ENCODE measurements at places on chromosomes 6 and 20.

DNA sequence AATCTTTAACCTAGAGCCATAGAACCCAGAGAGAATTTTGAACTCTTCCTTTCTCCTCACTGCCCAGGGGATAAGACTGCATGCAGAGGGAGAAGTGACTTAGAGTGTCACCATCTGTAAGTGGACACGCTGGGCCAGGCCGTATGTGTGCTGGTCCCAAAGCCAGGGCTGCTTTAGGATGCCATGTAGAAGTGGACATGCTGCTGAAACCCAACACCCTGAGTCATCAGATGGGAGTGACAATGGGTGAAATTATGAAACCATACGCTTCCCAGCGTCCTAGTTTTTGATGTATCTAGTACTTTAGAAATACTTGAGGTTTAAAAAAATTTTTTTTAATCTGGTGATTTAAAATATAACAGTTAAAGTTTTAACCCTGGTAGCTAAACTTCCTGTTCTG lies 191.1 kb downstream of the FNDC1 start:
- no peak for DNase-seq

DNA sequence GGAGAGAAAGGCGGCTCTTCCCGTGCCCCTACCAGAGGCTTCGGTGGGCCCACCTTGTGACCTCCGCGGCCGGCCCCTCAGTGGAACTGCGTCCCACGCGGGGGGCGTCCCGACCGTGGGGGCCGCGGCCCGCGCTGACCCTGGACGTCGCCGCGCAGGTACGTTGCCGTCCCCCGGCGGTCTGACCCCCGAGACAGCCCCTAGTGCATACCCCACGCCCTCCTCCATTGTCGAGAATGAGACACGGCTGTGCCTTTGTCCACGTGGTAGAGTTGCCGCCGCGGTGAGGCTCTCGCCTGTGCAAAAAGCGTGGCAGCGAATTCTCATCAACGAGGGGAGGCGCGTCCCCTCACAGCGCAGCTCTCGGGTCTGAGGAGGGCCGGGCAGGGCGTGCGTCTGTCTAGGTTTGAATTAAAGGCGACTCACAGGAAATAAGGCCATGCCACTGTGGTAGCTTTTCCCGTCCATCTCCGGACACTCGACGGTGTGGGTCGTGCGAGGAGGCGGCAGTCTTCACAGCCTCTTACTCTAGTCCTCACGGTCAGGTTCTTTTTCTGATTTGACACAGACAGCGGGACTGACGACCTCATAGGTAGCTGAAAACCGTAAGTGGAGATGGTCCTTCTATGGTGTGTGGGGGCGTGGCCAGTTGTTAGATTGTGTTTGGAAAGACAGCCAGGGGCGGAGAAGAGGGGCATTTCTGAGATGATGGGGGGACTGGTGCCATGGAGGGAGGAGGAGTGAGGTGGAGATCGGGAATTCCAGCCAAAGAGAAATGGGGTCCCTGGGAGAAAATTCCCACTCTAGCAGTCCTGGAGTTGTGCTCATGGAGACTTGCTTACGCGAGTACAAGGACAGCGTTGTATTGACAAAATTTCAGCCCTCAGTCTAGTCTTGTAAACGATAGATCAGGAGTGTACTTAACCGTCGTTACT lies 580 bp downstream of the NXT1 start:
- DNase-seq: peak; percentile 54

DNA sequence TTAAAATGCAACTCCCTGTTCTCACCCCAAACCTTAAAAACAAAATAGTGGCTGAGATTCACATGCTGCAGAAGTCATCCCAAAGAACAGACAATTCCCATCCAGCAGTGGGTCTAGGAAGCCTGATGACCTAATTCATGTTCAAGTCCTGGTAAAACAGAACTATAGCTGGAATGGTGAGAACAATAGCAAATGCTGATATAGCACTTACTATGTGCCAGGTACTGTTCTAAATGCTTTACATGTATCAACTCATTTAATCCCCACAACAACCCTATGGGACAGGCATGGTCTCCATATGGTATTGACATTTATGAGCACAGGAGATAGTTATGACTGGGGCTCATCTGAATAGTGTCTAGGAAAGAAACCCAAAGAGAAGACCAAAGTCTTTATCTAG lies 5.6 kb downstream of the DDO start:
- no peak for DNase-seq

DNA sequence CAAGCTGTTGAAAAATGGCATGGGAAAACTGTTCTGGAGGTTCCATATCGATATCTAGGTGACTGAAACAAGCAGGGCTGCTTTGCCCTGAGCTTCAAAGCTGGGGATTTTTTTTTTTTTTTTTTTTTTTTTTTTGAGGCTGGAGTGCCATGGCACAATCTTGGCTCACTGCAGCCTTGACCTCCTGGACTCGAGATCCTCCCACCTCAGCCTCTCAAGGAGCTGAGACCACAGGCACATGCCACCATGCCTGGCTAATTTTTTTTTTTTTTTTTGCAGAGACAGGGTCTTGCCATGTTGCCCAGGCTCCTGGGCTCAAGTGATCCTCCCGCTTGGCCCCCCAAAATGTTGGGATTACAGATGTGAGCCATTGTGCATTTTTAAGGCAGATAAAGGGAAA lies 11.0 kb downstream of the ERGIC3 start:
- DNase-seq: no peak

DNA sequence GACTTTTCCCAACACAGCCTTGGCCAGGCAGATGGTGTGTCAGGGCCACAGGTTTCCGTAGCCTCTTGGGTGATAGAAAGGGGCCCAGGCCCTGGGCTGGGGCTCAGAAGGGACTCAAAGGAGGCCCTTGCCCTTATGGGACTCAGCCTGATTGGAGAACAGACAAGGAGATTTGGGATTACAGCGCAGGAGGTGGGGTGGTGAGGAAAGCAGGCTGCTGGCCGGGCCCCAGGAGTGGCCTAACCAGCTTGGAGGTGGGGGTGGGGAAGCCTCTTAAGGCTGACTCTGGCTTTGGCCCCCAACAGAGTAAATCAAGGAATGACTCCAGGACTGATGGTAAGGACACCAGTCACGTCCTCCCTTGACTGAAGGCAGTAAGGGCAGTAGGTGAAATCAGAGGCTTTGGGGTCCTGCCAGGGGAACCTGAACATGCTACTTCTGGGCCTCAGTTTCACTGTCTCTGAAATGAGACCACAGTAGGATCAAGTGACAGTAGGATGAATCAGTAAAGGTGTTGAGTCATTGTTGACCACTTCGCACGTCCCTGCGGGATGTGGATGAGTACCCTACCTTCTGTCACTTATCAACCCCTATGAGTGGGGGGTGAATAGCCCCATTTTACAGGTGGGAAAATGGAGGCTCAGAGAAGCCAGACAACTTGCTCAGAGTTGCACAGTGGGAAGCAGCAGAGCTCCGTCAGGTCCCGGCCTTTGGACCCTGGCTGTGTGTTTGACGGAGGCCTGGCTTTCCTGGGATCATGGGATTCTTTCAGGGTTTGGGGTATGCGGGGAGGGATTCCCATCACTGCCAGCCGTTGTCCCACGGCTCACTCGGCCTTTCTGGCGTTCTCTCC lies 4.5 kb downstream of the SNAI1 start:
- no peak for DNase-seq

DNA sequence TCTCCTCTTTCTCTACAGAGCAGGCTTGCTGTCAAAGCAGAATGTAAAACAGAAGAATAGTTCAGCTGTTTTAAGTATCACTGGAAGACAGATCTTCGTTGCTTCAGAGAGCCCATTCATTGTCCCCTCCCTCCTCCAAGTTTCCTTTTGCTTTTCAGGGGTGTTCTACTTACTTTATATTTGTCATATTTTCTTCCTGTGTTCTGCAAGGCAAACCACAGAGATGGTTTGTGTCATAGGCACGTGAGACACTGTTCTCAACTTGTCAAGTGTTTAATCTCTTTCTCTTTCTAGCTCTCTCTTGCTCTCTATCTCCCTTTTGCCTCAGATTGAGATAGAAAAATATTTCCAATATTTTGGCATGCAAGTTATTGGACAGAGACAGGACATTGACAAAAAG lies 228.9 kb upstream of the DEFB112 start:
- DNase-seq: no peak

GRCh38 chr6:169921853-169922824 lies 170.7 kb downstream of the ERMARD start:
- DNase-seq: no peak

GRCh38 chr6:134849920-134850447 lies 99.9 kb downstream of the ALDH8A1 start:
- no peak for DNase-seq

DNA sequence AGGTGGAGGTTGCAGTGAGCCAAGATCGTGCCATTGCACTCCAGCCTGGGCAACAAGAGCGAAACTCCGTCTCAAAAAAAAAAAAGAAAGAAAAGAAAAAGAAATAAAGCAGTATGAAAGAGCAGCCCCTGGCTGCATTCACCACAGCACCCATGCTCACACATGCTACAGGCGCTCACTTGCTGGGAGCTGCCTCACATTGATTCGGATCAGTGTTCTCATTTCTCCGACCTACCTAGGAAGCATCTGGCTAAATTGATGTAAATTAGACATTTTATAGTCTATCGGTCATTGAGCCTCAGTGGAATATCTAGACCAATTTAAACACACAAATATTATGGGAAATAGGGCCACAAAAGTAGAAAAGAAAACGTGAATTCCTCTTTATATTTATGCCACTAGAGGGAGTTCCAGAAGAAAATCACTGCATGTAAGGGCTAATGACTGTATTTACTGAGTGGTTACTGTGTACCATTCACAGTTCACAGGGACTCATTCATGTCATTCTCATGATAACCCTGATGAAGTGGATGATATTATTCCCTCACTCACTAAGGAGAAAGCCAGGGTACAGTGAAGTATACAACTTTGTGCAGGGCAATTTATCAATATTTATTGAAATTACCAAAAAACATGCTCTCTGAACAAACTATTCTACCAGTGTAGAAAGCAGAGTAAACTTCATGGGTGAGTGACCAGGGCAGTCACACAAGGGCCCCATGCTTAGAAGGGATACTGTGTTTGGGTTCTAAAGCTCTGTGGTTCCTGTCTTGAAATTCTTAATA lies 5.3 kb upstream of the MOG start:
- DNase-seq: peak; percentile 24

GRCh38 chr6:80623066-80623815 lies 516.8 kb downstream of the BCKDHB start:
- DNase-seq: no peak

- no peak for DNase-seq
These were observed 26.8 kb downstream of the SGK1 start for GRCh38 chr6:134291156-134291555.

- DNase-seq: no peak
These were observed 21.9 kb downstream of the SGK1 start for GRCh38 chr6:134295953-134296553.

- no peak for DNase-seq
These were observed 7.0 kb downstream of the UBD start for GRCh38 chr6:29552512-29553051.

DNA sequence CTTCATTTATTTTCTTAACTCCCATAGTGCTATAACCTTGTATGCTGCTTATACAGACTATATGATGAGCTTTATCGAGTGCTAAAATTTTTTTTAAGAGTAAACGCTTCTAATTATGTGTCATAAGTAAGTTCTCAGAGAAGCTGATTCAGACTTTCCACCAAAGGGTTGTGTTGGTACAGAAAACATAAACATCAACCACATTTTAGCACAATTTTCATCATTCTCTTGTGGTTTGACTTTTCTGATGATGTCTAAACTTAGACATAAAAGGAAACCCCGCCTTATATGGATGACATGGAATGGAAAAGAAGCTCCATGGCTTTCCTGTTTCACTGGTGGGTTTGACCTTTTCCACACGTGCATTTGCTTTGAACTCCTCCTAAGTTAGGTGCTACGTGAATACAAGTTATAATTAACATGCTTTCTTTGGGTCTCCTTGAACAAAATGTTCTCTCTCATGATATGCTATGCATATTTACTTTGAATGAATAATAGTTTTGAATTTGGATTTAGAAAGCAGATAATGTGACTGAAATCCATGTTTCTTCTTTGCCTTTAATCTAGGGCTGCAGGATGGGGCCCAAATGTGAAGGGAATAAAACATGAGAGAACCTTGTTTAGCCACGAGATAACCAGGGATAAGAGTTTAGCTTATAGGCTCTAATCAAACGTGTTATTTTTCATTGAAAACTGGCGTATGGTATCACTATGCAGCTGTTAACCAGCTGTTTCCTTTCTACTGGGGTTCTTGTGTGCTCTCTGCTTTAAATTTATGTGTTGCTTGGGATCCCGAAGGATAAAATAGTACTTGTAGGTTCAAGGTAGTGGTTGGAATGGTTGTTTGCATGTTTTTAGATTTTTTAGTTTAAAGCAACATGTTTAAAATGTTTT lies 127.1 kb upstream of the AHI1 start:
- DNase-seq: no peak

- no peak for DNase-seq
These were observed 105.4 kb upstream of the PLEKHG1 start for GRCh38 chr6:150494241-150494640.

- DNase-seq: no peak
These were observed 50.0 kb upstream of the SUPT3H start for GRCh38 chr6:45427726-45428125.

DNA sequence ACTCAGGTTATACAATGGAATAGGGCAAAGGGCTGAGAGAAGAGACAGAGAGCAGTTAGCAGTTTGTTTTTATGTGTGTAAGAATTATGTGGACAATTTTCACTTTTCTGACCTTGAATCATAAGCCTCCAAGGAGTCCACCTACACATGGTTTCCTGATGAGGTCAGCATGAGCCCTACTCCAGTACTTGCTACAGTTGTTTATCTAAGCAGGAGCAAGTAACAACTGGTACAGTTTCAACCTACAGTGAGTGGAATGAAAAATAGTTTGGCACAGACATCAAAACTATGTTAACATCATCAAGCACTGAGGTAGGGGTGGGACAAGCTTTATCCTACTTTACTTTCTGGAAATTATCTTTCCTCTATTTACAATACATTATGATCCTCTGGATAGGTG lies 426.7 kb upstream of the ID4 start:
- no peak for DNase-seq

- peak; percentile 5 for DNase-seq
These were observed 45.9 kb upstream of the ZNFX1 start for GRCh38 chr20:49323622-49324238.

- DNase-seq: peak; percentile 61
These were observed 1.9 kb downstream of the ID1 start for GRCh38 chr20:31606804-31607639.

- no peak for DNase-seq
These were observed 527.4 kb downstream of the BMP2 start for GRCh38 chr20:7294816-7295360.

- no peak for DNase-seq
These were observed 32.0 kb upstream of the SCRT2 start for GRCh38 chr20:707451-708110.

DNA sequence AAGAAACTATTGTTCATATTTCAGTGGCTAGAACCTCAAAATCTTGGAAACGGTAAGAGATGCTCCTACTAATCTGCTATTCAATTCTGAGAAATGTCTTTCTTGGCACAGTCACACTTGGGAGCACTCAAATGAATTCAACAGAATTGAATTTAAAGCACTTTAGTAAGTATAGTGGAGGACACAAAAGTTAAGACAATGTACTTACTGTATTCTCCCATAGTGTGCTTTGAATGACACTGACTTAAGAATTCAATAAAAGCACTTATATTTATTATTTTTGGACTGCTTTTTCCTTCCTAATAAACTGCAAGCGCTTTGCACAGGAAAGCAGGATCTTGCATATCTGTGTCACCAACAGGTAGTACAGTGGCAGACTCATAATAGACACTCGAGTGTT lies 156.1 kb upstream of the RIMS1 start:
- DNase-seq: no peak

Measured in NCI-H1092 treated with DMSO at 0.1 percent for 48 hours (cell line).